ENCODE measurements at places on chromosomes 1 and 21. TPM values are rescaled to one million over a fixed set of nuclear protein-coding genes. Genes with fewer than 3 reads are reported as not detected.

- DNase-seq = no peak
These were observed at the start of gene NAV1 for GRCh38 chr1:201538612-201539551. Gene NAV1, plus strand, starts transcription at chr1:201539127. Its CDS starts 83,758 bp downstream, at chr1:201622885.

ANGPTL1 gene
- total RNA-seq = not detected

DNA sequence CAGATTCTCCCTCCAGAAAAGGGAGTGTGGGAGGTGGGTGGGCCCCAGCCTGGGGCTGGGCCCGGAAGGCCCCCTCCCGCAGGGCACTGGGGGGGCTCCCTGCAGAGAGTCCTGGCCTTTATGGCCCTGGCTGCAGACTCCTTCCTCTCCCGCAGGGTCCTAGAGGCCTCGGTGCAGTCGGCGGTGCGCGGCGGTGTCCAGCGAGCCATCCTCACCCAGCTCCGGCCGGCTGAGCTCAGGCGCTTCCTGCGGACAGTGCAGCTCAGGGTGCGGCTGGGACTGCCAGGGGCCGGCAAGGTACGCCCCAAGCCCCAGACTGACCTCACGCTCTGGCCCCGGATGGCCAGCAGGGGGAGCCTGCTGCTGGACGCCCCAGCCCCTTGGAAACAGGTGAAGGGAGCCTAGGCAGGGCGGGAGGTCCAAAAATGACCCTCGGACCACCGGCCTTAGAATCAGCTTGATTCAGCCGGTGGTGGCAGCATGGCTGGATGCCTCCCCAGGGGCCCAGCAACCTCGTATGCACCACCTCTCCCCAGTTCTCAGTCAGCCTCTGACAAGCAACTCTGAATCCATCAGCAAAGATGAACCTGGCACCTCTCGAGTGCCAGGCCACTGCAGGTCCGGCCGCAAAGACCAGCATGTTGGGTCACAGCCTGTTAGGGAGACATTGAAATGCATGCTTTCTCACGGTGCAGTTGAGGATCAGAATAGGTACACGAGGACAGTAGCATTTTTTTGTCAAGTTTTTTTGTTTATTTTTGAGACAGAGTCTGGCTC is 20.6 kb downstream of the MTHFR start:
- peak; percentile 46 for DNase-seq

- DNase-seq = no peak
These were observed 56.6 kb downstream of the DDX20 start for GRCh38 chr1:111812306-111812705.

DNA sequence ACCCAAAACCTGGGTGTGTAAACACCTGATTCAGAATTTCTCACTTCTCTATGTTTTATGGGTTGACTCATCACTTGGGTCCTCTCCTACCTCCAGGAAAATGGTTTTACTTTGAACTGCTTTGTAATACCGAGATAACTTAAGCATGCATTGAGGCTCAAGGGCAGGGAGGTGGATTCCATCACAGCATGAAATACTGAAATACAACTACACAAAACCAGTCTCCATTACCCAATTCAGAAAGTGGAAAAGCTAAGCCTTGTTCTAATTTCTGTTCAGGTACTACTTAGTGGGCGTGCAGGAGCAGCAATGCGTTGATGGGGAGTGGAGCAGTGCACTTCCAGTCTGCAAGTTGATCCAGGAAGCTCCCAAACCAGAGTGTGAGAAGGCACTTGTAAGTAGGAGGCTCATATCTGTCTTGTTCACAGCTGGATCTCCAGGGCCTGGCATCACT is 6.1 kb upstream of the C4BPA start:
- DNase-seq = no peak

RAB3B gene
- total RNA-seq = 0.08 TPM

GRCh38 chr1:61403679-61404596 is 321.0 kb downstream of the TM2D1 start:
- no peak for DNase-seq

DNA sequence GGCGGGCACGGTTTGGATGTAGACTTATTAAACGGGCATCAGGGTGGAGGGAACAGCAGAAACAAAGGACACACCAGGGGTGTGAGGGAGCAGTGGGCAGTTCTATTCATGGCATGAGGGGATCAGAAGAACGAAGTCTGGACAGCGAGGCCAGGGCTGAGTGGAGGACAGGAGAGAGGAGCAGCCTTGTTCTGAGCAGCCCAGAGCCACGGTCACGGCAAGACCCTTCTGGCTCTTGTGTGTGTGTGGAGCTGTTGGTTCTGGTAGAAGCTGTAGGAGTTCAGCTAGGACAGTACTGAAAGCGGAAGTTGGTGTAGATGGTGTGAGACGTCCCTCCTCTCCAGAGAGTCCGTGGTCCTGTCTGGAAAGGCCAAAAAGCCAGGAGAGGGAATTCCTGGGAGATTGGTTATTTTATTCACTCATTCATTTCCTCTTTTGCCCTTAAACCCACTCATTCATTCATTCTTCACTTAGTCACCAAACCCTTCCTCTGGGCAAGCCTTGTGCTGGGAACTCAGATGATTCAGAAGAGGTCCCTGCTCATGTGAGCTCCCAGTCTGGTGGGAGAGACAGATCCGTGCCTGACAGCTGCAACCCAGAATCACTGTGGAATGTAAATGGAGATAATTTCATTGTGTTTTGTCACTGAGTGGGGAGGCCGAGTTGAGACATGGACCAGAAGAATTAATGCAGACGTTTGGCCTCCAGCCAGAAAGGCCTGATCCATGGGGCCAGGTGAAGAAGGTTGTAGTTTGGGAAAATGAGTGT is 4.1 kb upstream of the ACOT11 start:
- DNase-seq = no peak

Measured in activated CD8-positive, alpha-beta T cell treated with anti-CD3 and anti-CD28 coated beads, Interleukin-2, amount 10 ng/mL, durations not matched to agents 7 days and 5 days (primary cell).